ENCODE measurements at places on chromosomes 6 and 20.

- no peak for DNase-seq
Measured at GRCh38 chr6:111291336-111292259, 191.4 kb downstream of the REV3L start.

DNA sequence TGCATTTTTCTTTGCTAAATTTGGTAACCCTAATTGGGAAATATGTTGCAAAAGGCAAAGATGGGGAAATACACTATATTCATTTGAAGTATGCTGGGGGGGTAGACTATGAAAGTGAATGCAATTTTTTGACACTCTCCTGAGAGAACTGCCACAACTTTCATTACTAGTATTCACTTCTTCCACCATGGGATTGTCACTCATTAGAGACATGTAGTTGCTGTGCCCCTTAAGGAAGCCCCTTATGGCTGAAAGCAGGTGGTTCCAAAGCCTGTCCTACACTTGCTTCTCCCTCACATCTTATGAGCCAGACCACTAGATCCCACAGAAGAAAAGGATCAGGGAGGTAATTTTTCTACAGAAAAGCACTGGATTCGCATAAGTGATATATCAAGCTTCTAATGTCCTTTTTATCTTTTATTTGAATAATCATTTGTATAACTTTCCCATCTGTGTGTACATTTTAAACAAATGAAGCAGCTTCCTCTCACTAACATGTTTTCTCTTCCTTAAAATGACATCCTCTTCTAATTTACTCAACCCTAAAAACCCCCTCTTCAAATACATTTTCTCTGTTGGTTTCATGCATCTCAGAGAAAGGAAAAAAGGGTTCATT, 83.8 kb downstream of the GCLC start:
- no peak for DNase-seq

- DNase-seq = peak; percentile 68
Measured at GRCh38 chr20:53773792-53774401, 180.3 kb upstream of the ZNF217 start.

DNA sequence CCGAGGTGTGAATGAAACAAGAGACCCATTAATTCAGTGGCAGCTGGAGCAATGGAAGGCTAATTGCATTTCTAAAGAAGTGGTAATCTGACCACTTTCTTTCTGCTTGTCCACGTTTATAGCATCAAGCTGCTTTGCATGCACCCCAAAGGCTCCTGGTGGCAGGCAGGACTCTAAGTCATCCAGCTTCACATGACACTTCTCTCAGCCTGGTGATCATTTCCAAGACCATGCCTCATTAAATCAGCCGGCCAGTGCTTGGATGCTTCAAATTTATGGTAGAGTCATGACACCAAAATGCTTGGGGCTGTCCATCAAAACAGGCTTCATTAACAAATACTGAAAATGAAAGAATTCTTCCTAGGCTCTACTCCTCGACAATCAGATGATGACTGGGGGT, 614.9 kb downstream of the DOK5 start:
- no peak for DNase-seq

GRCh38 chr20:20969701-20970280, 136.4 kb downstream of the LINC00237 start:
- no peak for DNase-seq

DNA sequence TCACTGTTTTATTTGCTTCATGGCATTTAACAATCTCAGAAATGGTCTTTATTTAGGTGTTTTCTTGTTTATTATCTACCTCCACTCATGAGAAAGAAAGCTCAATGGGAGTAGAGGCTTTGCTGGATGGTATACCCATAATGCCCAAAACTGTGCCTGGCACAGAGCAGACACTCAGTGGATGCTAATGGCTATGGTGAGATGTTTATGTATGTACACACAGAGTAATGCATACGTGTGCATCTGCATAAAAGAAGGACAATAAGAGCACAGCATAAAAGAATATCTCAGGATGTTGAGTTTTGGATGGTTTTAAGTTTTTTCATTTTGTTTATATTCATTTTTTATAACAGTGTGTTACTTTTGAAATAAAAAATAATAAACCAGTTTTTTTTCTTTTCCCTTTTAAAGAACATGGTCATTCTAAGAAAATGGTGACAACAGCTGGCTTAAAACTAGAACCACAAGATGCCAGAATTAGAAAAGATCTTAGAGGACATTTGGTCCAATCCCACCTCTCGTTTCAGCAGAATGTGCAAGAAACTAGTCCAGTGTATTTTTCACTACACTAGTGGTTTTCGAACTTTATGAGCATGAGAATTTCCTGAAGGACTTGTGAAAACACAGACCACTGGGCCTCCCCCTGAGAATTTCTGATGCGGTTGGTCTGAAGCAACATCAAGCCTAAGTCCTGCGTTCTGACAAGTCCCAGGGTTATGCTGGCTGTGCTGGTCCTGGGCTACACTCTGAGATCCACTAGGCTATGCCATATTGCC, 131.9 kb downstream of the FYN start:
- no peak for DNase-seq

DNA sequence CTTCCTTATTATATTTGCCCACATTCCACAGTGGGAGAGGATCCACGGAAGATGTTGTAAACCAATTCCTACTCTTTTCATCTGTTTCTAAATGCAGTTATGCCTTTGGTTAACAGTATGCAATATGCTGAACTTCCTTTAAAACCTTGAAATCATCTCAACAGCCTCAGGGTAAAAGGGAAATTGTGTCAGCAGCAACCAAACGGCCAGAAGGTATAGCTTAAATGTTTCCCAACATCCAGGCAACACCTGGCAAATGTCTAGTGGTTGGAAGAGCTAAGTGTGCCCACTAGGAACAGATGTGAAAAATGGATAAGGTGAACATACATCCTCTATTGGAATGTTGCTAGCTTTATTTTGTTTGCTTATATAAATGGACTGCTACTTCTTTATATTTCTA, 164.8 kb downstream of the FAXC start:
- no peak for DNase-seq

DNA sequence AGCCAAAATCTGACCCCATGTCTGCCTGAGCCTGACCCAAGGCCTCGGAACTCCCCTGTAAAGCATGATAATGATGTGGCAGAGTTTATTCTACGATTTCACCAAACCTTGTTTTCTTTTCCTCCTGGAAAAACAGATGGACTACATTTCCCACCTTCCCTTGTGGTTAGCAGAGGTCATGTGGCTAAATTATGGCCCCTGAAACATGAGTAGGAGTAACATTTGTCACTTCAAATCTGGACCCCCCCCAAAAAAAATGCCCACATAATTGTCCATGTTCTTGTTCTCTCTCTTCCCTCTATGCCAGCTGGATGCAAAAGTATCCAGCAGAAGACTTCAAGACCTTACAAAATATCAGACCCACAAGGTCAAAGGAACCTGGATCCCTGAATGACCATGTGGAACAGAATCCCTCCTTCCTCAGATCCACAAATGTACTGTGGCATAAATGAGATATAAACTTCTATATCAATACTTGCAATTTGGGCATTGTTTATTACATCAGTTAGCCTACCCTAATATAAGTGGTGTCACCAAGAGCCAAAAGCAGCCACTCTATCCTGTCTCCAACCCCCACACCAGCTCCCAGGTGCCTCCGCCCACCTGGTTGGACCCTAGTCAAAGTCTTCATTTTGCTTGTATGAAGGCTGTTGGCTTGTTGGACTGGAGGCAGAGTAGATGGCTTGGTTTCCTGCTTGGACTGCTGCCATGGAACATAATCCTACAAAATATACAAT, 1.4 kb downstream of the C20orf96 start:
- DNase-seq = no peak

GRCh38 chr6:134173936-134174671, 121.7 kb upstream of the SLC2A12 start:
- DNase-seq = peak; percentile 80

- no peak for DNase-seq
Measured at GRCh38 chr6:17519120-17519519, 81.0 kb upstream of the FAM8A1 start.

DNA sequence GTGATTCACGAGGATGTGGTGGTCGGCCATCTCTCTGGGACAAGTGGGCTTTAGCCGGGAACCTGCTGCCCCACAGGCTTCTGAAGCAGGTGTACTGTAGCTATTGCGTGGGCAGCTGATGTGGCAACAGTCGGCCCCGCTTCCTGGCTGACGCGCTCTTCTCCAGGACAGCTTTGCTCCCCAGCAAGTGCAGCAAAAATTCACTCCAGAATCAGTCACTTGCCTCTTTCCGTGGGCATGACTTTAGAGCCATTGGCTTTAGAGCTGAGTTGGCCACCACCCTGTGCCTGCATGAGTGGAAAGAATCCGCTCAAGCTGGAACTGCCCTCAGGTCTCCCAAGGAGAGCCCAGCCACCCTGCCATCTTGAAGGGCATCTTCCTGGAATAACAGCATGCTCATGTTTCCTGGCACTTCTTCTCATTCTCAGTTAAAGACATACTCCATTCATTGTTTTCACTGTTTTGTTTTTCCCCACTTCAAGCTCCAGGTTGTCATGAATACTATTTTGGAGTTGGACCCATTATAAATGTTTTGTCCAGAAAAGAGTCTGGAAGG, 178.3 kb downstream of the ZDHHC14 start:
- DNase-seq = no peak

DNA sequence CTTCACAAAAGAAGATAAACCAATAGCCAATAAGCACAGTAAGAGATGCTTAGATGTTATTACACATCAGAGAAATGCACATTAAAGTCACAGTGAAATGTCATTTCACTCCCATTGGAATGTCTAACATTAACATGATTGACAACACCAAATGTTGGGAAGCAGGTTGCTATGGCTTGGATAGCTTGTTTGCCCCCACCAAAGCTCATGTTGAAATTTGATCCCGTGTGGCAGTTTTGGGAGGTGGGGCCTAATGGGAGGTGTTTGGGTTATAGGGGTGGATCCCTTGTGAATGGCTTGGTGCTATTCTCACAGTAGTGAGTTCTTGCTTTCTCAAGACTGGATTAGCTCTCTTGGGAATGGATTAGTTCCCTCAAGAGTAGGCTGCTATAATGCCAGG, 44.8 kb downstream of the MRAP2 start:
- DNase-seq = no peak

GRCh38 chr6:31002471-31002870, 7.8 kb upstream of the MUC22 start:
- no peak for DNase-seq

- no peak for DNase-seq
Measured at GRCh38 chr6:42389736-42390135, 62.0 kb downstream of the TRERF1 start.

GRCh38 chr6:130202782-130203181, 20.0 kb downstream of the SAMD3 start:
- DNase-seq = no peak

DNA sequence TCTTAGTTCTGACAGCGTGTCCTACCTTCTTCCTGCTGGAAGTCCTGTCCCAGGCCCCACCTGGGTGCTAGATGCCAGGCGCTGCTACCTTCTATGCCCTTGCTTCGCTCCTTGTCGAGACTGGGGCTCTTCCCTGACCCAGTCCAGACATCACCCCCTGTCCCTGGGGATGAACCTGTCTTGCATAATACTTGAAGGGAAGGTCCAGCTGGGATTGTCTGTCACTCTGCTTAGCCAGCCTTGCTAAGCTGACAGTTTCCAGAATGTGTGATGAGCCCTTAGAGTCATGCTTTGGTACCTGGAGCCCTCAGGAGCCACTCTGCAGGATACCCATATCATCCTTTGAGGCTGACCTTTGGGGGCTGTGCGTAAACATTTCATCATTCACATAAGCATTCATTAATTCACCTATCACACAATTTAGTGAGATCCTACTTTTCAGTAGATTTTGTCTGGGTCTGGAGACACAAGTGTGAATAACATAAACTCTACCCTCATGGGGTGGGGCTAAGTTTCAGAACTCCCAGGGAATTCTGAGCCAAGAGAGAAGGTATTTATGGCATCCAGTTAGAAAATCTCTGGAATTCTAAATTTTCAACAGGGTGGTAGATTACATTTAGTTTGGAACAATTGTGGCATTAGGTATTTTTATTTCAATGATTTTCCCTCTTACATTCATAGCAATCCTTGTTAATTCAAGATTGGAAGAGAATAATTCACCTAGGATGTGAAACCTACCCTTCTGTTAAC, 151.1 kb upstream of the HDAC2 start:
- DNase-seq = no peak

Data from ACHN (cell line).